ENCODE measurements at places on chromosomes 4 and X.

- DNase-seq: no peak
Observed at GRCh38 chr4:125517831-125518230, 203.1 kb downstream of the FAT4 start.

DNA sequence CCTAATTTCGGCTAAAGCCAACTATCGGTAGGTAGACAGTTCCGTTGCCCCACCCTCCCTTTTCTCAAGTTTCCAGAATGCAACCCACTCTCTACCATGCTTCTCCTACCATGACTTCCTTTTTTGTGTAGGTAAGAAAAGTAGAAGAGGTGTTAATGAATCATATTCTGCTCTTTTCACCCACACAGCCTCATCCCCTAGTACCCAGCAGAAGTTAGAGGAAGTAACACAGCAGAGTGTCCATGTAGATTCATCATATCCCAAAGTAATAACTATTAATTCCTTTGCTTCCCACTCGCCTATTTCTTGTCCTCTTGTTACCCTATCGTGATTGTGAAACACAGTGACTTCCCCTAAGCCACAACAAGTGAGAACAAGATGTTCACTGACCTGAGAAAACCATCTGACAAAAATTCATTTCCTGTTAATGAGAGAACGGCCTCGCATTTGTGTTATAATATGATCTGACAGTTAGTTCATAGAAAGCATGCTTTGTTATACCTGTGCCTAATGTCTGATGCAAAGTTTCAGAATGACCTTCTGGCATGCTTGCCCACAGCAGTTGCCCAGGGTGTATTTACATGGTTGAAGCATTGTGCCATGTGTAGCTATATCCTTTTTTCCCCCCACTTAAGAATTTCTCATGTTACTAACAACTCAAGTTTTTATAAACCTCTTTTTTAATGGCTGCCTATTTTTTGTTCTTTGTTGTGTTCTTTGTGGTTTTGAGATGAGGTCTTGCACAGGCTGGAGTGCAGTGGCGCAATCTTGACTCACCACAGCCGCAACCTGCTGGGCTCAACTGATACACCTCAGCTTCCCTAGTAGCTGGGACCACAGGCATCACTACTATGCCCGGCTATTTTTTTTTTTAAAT lies 185.6 kb downstream of the RAP1GDS1 start:
- DNase-seq: peak; percentile 31

DNA sequence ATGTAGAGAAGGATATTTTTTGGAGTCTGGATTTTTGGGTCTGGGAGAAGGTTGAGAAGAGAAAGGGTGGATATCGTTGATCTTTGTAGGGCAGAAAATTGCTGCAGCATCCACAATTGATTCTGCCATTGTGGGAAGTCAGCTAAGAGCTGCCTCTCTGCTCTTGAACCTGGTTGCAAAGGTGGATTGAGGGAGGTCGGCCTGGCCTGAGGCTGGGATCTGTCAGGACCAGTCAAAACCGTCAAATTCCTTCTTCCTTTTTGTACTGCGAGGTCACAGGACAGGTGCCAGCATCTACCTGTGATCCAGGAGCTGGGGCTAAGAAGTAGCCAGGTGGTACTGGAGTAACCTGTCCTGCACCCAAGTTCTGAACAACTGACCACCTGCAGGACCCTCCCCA lies 93.7 kb downstream of the SHOX start:
- DNase-seq: no peak

DNA sequence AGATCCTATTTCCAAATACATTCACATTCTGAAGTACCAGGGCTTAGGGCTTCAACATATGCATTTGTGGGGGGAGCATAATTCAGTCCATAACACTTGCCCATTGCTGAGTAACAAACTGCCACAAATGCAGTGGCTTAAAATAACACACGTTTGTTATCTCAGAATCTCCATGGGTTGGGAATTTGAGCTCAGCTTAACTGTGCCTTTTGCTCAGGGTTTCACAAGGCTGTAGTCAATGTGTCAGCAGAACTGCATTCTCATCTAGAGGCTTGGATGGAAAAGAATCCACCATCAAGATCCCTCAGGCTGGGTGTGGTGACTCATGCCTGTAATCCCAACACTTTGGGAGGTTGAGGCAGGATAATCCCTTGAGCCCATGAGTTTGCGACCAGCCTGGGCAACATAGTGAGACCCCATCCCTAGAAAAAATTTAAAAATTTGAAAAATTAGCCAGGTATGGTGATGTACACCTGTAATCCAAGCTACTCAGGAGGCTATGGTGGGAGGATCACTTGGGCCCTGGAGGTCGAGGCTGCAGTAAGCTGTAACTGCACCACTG lies 25.8 kb upstream of the TBL1X start:
- DNase-seq: no peak

DNA sequence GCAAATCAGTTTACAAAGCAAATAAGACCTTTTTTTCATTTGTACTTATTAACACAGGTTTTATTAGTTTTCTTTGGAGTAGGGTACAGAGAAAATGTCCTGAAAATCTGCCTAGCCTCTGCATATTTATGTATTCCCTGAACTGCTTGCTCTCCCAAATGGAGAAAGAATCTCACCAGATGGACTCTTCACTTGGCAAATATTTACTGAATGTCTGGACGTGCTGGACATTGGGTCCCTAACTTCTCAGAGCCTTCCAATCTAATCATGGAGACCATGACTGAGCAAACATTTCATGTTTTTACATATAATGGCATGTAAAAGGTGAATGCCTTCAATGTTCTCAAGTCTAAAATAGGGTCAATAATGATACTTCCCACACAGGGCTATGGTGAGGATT lies 126.0 kb downstream of the CHRDL1 start:
- DNase-seq: no peak

GRCh38 chrX:43861750-43862149 lies 20.5 kb downstream of the MAOB start:
- DNase-seq: no peak

DNA sequence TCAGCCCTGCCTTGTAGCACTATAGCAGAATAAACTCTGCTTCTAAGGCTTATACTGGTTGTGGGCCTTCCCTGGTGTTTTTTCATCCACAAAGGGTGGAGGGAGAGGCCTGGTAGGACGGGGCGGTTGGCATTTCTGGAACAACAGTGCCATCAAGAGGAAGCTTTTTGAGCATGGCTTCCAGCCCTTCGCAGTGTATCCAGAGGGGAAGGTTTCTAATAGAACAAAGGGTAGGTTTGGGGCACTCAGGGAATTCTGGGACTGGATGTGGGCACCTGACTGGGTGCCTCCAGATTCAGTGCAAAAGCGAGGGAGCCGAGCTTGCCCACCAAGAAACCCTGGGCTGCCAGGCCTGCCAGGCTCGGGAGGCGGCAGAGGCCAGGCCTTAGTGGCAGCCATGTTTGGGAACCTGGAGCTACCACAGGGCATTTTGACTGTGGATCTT lies 229.6 kb upstream of the AGTR2 start:
- no peak for DNase-seq

DNA sequence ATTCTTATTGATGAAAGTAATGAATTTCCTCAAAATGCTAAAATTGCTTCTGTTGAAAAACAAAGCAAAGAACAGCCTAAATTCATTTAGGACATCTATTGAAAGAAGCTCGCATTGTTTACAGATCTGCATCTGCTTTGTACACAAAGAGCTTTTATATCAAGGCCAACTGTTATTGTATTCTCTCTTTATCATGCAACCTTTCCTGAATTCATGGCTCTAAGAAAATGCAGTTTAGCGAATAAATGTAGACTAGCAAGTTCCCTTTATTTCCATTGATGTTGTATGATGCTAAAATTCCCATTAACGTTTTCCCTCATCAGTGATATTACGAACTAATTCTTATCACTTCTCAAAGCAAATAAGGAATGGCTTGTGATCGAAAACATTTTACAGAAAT lies 446.3 kb downstream of the MID1IP1 start:
- no peak for DNase-seq

- no peak for DNase-seq
Observed at GRCh38 chrX:1393871-1394615, 2.1 kb upstream of the SLC25A6 start.

GRCh38 chr4:89324671-89325070 lies 17.1 kb upstream of the GPRIN3 start:
- no peak for DNase-seq

- DNase-seq: no peak
Observed at GRCh38 chr4:62450740-62451139, 1250.6 kb downstream of the ADGRL3 start.

DNA sequence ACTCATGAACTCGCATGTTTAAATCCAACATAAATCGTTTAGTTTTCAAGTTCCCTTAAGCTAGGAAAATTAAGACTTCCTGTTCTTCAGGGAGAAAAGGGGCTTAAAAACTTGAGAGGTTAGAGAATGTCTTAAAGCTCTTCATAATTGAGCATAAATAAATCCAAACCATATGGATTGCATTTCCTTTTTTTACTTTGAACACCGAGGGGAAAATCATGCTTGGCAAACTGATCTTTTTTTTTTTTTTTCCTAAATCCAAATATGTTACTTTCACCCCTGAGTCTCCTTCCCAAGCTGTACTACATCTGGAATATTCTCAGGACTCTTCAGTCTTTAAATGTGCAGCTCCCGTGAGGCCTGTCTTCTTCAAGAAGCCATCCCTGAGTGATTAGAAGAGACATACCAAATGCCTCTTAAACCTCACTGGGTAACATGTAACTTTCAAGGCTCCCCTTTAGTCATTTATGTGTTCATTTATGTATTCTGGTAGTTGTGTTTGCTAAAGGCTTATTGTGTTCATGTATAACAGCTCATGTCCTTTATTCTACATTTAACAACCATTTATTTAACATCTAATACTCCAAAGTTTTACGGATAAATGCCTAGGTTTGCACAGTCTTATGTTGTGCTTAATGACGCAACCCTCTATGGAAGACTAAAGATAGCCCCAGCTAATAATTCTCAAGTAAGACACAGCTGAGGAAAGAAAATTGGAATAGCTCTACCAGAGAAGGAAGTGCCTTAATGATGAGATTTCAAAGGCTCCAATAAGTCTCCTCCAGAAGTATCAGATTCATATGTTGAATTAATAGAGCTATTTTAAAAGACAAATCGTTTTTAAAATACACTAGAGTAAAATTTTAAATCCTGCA lies 107.0 kb downstream of the AGTR2 start:
- DNase-seq: no peak

GRCh38 chr4:184769141-184769765 lies 35.4 kb upstream of the CENPU start:
- DNase-seq: no peak

DNA sequence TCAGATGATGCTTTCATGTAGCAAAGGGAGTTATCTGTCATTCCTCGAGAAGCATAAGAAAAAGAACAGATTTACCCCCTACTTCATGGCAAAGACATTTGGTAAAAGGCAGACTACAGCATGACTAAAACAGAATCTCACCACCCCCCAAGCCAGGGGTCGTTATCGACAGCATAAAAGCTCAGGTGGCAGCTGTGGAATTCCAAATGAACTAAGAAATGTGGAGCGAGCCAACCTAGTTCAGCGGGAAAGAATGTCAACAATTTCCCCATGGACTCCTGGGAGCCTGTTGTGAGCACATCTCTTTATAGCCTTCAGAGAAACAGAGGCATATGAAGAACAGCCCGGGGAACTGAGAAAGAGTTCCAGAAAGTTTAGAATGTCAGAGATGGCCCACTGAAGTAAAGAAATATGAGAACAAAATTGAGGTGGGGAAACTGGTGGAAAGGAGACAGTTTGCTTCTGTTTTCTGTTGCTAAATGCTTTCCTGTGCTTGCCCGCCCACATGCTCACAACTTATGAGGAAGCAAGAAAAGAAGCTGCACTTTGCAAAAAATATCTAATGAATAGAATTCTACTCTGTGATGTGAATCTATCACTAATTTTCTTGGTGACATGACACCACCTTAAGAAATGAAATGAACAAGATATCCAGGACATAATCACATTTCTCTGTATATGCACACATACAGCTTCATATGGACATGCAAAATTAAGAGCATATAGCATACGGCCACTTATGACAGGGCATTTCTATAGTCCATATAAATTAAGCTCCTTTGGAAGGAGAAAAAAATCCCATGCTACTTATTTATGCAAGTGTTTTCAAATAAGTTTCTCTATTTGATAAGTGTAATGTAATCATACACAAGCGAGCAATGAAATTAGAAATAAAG lies 135.3 kb upstream of the MID1 start:
- no peak for DNase-seq

- no peak for DNase-seq
Observed at GRCh38 chr4:158111241-158111640, 61.6 kb downstream of the GASK1B start.

GRCh38 chr4:55082756-55083155 lies 42.6 kb downstream of the KDR start:
- DNase-seq: no peak

DNA sequence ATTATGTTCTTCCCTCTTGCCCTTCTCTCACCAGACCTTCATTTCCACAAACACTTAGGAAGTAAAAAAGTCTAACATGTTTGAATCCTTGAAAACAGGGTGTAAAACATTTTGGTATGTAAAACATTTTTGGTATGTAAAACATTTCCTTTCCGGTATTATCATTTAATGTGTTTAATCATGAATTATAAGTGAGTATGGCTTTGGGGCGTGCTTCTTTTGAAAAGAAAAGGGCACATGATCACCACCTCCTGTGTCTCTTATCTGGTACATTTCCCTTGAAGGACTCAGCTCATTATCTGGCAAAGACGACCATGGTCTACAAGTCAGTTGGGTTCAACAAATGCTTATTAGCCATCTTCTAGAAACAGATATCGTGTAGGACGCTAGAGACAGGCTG lies 283.6 kb downstream of the FRMPD4 start:
- no peak for DNase-seq

GRCh38 chrX:68292471-68292870 lies 140.8 kb downstream of the OPHN1 start:
- no peak for DNase-seq

GRCh38 chr4:84920617-84921016 lies 45.9 kb downstream of the WDFY3 start:
- DNase-seq: no peak

DNA sequence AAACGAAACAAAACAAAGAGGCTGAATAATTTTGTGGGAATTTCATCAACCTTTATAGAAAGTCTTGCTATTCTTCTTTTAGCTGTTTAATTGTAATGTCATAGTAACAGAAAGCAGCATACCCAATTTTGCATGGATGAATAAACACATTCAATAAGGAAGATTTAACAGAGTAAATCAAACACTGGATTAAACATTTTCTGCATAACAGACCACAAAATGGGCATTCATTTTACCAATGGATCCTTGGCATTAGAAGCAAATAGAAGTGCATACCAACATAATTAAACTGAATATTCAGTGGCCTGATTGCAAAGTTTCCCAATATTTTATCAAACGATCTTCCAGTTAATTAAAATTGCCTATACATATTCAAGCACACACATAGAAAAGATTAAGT lies 4.4 kb upstream of the CHM start:
- DNase-seq: no peak

- DNase-seq: no peak
Observed at GRCh38 chrX:76920607-76921006, 493.1 kb downstream of the MAGEE1 start.

- no peak for DNase-seq
Observed at GRCh38 chr4:107444-108429, 16.6 kb upstream of the ZNF718 start.

All from stimulated activated CD8-positive, alpha-beta memory T cell treated with anti-CD3 and anti-CD28 coated beads, Interleukin-7, amount 100 ng/mL, for 24 hours (primary cell).